ENCODE measurements at places on chromosomes 5 and 9.

- no peak for DNase-seq
Measured at GRCh38 chr5:2703615-2704014, 47.9 kb downstream of the IRX2 start.

DNA sequence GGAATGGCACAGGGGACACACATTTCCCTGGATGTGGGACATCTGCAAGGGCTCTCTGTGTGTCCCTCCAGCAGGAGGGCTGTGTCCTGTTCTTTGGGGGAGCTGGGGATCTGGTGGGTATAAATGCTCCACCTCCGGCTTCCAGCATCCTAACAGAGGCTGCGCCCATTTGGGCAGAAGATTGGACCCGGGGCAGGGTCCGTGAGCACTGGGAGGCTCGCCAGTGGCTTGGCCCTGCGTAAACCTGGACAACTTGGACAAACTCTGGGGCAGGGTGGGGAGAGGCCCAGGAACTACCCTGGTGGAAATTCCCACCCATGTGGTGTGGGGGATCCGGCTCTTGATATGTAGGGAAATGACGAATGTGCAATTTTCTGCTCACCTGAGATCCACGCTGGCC lies 80.9 kb downstream of the GADD45G start:
- no peak for DNase-seq

- DNase-seq = no peak
Measured at GRCh38 chr5:150120617-150121447, 34.5 kb upstream of the CSF1R start.

DNA sequence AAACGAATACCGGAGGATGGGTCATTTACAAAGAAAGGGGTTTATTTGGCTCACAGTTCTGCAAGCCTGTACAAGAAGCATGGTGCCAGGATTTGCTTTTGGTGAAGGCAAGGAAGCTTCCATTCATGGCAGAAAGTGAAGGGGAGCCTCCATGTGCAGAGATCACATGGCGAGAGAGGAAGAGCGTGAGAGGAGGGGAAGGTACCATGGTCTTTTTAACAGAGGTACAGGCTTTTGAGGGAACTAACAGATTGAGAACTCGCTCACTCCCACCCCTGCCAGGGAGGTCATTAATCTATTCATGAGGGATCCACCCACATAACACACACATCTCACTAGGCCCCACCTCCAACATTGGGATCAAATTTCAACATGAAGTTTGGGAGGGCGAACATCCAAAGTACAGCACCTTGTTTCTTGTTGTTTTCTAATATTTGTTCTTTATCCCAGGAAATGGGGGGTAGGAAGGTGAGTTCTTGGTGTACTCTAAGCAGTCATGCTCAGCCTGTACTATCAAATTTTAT lies 18.5 kb downstream of the TMC1 start:
- DNase-seq = no peak

- DNase-seq = no peak
Measured at GRCh38 chr9:36017278-36017677, 19.4 kb upstream of the RECK start.

Measured in fibroblast of skin of right biceps (primary cell).